ENCODE measurements at places on chromosomes 12 and 14.

DNA sequence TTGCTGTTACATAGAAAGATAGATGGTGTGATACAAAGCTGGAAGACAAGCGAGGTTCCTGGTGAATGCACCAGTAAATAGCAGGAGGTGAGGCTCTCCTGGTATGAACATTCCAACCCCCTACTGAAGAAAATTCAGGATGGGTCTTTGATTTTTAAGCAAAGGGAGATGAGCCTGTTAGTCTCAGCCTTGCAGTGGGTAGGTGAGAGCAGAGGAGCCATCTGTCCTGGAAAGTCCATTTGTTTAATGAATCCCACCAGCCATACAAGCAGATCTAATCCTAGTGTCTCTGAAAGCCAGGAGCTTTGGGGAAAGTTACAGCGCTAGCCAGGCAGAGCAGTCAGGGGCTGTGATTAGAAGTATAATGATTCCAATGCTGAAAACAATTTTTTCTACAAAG is 234.8 kb upstream of the FOXN3 start:
- no peaks in the 10 kb centered on the region for H3K4me1 ChIP-seq
- H3K4me3 ChIP-seq, result no peak overlapping the region
- H3K36me3 ChIP-seq, result no peaks in the 10 kb centered on the region
- H3K27me3 ChIP-seq, result no peaks in the 10 kb centered on the region

DNA sequence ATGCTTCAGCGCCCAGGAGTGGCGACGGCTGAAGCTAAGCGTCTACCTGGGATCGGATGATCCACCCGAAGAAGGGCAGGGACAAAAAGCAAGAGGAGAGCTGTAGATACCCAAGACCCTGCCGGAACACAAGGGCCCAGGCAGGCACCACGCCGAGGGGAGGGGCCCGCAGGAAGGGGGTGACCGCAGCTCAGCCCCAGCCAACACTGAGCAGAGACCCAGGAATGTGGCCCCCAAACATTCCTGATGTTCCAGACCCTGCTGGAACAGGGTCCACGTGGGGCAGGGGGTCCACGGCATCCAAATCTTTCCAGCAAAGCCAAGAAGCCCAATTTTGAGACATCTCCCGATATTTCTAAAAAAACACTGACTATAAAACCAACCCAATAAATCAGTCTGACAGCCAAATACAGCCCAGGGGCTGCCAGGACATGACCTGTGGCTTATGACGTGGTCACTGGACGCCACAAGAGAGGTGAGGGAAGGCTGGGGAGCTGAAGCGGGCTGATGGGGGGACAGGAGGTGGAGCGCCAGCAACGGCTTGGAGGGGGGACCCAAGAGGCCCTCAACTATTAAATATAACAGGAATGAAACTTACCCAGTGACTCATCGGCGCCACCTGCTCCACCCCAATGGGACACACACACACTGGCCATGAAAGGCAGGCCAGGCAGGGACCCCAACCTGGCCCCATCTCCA is 58.9 kb downstream of the NCOR2 start:
- DNase-seq, result no peak
- H3K27me3 ChIP-seq, result no peaks in the 10 kb centered on the region
- no peak overlapping the region for H3K4me3 ChIP-seq
- H3K4me1 ChIP-seq, result no peaks in the 10 kb centered on the region

DNA sequence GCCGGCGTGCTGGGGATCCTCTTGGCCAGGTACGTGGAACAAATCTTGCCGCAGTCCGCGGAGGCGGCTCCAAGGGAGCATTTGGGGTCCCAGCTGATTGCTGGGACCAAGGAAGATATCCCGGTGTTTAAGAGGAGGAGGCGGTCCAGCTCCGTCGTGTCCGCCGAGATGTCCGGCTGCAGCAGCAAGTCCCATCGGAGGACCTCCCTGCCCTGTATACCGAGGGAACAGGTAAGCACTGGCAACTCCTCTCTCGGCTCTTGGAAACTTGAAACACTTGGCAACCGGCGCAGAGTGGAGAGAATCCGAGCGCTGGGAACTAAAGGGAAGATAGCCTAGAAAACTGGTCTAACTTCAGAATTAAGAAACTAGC is 1.7 kb downstream of the PDE3A start:
- no peaks in the 10 kb centered on the region for H3K27me3 ChIP-seq
- no peak overlapping the region for H3K27ac ChIP-seq
- no peak for DNase-seq
- H3K4me3 ChIP-seq, result no peak overlapping the region

GRCh38 chr14:22266683-22267082 is 322.3 kb downstream of the DAD1 start:
- H3K36me3 ChIP-seq, result no peaks in the 10 kb centered on the region
- no peaks in the 10 kb centered on the region for H3K4me1 ChIP-seq
- no peak overlapping the region for H3K4me3 ChIP-seq
- H3K27ac ChIP-seq, result no peak overlapping the region
- no peaks in the 10 kb centered on the region for H3K27me3 ChIP-seq

- no peak overlapping the region for H3K27ac ChIP-seq
- H3K27me3 ChIP-seq, result no peaks in the 10 kb centered on the region
- DNase-seq, result no peak
- H3K36me3 ChIP-seq, result no peaks in the 10 kb centered on the region
- H3K4me3 ChIP-seq, result no peak overlapping the region
- no peaks in the 10 kb centered on the region for H3K4me1 ChIP-seq
These were observed 210.7 kb downstream of the EFCAB11 start for GRCh38 chr14:89743828-89744227.

DNA sequence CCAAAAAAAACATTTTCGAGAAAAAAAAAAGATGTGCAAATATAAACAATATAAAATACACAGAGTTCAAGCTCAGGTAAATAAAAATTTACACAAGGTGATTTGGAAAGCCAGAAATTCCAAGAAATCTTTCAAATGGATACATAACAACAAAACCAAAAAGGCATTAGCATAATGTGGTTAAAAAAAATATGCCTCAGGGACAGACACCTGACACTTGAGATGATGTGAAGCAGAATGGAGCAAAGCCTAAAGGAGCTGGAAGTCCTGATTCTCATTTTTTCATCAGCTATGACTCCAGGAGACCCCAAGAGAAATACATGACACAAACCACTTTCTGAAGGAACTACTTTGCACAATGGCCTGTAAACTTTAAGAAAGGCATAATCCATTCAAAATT is 98.6 kb downstream of the PPP2R5E start:
- H3K27me3 ChIP-seq, result no peaks in the 10 kb centered on the region
- DNase-seq, result no peak
- H3K27ac ChIP-seq, result no peak overlapping the region
- peaks cover 6% of the 10 kb centered on the region for H3K36me3 ChIP-seq
- H3K4me3 ChIP-seq, result no peak overlapping the region
- H3K4me1 ChIP-seq, result no peaks in the 10 kb centered on the region

GRCh38 chr12:123705935-123706334 is 6.2 kb upstream of the ATP6V0A2 start:
- no peak overlapping the region for H3K27ac ChIP-seq
- H3K36me3 ChIP-seq, result no peaks in the 10 kb centered on the region
- no peak overlapping the region for H3K4me3 ChIP-seq
- no peak for DNase-seq

GRCh38 chr12:4115570-4115969 is 158.0 kb upstream of the CCND2 start:
- H3K4me3 ChIP-seq, result no peak overlapping the region
- no peaks in the 10 kb centered on the region for H3K36me3 ChIP-seq
- H3K27me3 ChIP-seq, result no peaks in the 10 kb centered on the region
- no peak for DNase-seq

- no peaks in the 10 kb centered on the region for H3K36me3 ChIP-seq
- no peaks in the 10 kb centered on the region for H3K4me1 ChIP-seq
- no peak overlapping the region for H3K4me3 ChIP-seq
These were observed 6.5 kb upstream of the DHRS7 start for GRCh38 chr14:60171690-60172089.

DNA sequence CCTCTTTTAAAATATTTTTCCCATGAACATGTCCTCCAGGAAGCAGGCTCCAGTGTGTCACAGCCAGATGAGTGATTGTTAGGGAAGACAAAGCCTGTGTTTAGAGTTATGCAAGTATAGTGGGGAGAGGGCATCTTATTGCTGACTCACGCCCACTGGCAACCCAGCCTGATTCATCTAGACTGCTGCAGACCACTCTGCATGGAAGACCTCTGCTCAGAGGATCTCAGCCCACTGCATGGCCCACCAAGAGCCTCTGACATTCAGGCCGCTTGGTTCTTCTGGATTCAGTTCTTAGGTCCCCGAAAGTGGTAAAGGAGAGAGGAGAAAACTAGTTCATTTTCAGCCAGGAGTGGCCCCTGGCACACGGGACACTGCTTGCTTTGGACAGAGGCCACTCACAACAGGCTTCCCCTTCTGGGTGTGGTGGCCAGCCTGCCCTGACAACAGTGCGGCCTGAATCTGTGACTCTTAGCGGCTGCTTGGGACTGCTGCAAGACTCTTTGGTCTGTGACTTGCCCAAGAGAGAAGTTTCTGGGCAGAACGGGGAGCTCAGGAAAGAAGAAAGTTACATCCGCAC is 266.3 kb downstream of the ZFP36L1 start:
- H3K4me3 ChIP-seq, result no peak overlapping the region
- H3K27ac ChIP-seq, result no peak overlapping the region
- H3K27me3 ChIP-seq, result no peaks in the 10 kb centered on the region
- DNase-seq, result no peak

DNA sequence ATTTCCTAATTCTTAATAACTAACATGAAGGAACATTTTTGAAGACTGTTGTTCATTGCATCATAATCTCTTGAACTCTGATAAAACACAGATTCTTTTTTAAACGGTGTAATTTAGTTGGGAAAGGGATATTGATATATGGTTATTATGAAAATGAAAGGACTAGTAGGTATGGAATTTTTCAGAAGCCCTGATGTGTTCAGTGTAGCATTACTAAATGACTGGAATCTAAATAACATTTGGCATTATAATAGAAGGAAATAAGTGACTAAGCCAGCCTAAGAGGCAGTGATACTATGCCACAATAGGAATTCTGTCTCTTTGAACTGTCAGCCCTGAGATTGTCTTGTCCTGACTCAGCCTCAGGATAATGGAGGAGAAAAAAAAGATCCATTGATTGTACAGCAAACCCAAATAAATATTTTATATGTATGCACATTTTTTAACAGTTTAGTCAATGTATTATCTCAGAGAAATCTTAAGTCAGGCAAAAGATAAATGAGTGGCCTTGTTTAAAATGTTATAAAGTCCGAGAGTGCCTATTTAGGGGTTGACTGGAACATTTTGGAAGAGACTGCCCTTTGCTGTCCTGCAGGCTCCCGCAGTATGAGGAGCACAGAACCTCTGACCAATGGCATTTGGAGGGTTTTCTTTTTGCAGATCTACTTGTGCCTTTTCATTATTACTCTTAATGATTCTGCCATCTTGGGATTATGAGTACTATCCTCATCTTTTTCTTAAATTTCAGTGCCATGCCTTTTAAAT is 271.2 kb downstream of the EGLN3 start:
- H3K4me1 ChIP-seq, result no peaks in the 10 kb centered on the region
- DNase-seq, result no peak
- H3K27ac ChIP-seq, result no peak overlapping the region
- H3K4me3 ChIP-seq, result no peak overlapping the region
